Coronary artery (tissue), 2 donors: ENCODE measurements at places on chromosomes 7 and 10.

DNA sequence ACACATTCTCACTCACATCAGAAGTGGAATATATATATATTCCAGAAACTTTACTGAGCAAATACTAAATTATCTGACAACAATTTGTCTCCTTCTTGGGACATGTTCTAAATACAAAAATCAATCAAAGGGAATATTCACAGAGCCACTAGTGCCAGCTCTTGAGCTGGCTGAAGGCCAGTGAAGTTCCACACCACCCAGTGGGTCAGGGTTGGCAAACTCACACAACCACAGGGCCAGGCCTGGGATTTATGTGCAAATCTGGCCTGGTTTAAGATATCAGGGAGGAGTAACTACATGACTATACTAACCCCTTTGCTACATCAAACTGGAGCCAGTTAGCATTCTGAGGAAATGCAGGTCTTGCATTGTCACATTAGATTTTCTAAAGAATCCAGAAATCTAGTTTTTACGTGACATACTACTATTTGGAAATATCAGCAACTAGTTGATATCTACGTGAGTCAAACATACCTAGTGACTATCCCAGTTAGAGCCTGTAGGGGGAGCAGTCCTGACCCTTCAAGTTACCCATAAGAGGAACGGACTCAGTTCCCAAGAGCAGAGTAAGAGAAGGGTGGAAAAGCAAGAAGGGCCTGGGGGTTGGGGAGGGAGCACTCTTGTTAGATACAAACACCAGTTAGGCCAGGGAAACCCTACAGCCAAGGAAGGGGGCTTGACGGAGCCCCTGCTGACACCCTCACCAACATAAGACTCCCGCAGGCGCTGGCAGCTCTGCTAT, 600.4 kb downstream of the KCNMA1 start:
- DNase-seq, result no peak

DNA sequence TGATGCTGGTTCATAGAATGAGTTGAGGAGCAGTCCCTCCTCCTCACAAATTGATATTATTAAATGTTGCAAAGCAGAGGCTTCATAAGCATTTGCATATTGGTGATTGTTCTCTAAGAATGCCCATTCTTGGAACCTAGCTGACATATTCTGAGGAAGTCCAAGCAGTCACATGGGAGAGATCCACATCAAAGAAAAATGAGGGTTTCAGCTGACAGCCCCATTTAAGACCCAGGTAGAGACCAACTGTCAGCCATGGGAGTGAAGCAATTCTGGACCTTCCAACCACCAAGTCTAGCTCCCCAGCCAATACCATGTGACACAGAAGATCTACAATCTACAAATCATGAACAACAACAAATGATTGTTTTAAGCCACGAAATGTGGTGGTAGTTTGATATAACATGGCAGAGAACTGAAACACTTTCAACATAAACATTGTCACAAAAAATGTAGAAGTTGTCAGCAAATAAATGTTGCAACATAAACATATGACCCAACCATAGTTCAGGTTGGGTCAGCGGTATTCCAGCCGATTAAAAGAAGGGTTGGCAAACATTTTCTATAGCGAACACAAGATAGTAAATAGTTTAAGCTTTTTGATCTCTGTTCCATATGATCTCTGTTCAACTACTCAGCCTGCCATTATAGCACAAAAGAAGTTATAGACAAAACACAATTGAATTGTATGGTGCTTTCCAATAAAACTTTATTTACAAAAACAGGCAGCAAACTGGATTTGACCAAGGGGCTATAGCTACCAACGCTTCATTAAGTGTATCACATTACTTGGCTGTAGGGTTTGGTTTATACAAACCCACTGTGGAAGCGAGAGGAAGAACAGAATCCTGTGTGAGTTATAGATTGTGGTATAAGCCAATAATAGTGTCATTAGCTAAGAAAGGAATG, 41.4 kb upstream of the MPP7 start:
- DNase-seq, result no peak

GRCh38 chr7:410395-410910, 109.2 kb downstream of the PDGFA start:
- no peak for DNase-seq

DNA sequence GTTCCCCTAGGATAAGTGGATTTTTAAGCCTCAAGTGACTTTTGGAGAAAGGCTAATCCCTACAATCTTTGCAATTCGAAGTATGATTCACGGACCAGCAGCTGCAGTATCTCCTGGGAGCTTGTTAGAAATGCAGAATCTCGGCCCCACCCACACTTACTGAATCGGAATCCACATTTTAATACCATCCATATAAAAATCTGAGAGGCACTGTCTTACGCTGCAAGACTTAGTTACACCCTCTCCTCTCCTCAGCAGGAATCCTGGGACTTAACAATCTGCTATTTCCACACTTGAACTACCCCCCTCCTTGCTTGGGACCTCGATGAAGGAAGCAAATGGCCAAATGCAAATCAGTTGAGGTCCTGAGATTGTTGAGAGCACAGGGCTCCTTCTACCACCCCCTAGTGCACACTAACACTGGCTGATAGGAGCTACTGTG, 21.0 kb downstream of the ITPRIP start:
- no peak for DNase-seq

- DNase-seq, result no peak
Measured at GRCh38 chr10:105770524-105771212, 1129.6 kb downstream of the SORCS3 start.

- peak; percentile 66 for DNase-seq
Measured at GRCh38 chr10:69629519-69629896, 539 bp upstream of the FAM241B start.

DNA sequence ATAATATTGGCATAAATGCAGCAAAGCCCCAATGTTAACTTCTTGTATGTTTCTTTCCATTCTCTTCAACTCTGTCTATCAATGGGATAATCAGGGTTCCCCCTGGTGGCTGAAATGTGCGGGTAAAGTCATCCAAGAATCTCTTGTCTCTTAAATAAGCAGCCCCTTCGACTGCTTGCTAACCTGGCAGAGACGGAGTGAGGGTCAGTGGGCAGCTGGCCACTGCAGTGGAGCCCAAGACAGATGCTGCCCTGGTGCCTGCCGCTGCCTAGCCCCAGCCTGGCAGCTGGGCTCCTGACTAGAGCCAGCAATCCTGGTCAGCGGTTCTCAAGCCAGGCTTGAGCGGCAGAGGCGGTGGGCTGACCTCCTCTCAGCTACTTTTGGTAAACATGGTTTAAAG, 248.9 kb downstream of the COBL start:
- DNase-seq, result no peak

GRCh38 chr10:88880282-88881076, 434 bp downstream of the STAMBPL1 start:
- DNase-seq, result peak; percentile 86

GRCh38 chr7:132656846-132657776, 80.8 kb upstream of the PLXNA4 start:
- DNase-seq, result no peak

GRCh38 chr10:132805599-132805998, 19.7 kb upstream of the NKX6-2 start:
- DNase-seq, result no peak

- DNase-seq, result no peak
Measured at GRCh38 chr10:2700626-2701305, 366.6 kb upstream of the PFKP start.

- DNase-seq, result peak; percentile 89
Measured at GRCh38 chr10:103451091-103451813, 918 bp downstream of the CALHM2 start.

DNA sequence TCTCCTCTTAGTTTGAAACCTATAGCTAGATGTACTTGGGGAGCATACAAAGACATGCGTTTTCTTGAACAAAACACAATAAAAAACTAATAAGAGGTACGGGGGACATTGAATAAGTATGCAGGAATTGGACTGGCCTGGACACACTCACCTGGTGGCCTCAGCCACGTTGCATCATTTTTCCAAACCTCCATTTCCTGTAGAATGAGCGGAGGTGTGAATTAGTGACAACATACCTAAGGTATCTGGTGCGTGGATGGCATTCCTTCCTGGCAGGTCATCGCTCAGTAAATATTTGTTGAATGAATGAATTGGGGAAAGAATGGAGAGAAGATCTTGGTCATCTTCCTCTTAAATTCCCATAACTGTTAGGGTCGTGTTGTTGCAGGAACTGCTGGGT, 103.2 kb upstream of the CTBP2 start:
- DNase-seq, result no peak

DNA sequence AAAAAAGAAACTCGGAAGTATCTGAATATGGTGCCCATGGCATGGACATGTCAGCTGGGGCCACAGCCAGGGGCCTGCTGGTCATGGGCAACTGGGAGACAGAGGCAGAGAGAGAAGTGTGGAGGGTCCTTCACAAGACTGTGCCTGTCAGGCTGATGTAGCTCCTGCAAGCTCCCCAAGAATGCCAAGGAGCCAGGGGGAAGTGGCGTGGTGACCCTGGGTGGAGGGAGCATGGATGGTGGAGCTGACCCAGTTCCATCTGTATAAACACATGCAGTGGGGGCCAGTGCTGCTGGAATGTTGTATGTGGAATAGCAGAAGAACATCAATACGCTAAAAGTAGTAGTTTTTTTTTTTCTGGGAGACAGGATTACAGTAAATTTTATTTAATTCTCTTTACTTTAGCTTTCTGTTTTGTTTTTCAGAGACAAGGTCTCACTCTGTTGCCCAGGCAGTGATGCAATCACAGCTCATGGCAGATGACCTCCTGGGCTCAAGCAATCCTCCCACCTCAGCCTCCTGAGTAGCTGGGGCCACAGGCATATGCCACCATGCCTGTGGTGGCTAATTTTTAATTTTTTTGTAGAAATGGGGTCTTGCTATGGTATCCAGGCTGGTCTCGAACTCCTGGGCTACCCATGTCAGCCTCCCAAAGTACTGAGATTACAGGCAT, 10.5 kb upstream of the ZMIZ2 start:
- DNase-seq, result no peak

DNA sequence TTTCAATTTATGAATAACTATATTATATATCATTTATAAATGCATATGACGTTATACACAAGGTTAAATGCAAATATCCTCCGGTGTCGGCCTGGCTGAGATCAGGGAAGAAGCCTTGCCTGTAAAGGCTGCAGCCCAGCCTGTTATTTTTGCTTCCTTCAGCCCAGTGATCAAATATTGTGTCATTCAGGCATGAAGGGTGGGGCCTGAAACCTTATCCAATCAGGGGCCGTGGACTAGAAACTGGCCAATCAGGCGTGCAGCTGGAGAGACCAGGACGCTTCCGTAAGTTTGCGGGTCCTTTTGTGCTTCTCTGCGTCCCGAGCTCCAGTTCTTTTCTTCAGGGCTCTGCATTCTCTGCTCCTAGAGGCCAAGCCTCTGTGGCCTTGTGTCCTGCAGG, at the start of gene ZNF722:
Gene ZNF722 (plus strand): TSS at position 301 of the 400 bp plus-strand sequence. CDS start 113 bp downstream, outside the sequence.
- DNase-seq, result no peak

DNA sequence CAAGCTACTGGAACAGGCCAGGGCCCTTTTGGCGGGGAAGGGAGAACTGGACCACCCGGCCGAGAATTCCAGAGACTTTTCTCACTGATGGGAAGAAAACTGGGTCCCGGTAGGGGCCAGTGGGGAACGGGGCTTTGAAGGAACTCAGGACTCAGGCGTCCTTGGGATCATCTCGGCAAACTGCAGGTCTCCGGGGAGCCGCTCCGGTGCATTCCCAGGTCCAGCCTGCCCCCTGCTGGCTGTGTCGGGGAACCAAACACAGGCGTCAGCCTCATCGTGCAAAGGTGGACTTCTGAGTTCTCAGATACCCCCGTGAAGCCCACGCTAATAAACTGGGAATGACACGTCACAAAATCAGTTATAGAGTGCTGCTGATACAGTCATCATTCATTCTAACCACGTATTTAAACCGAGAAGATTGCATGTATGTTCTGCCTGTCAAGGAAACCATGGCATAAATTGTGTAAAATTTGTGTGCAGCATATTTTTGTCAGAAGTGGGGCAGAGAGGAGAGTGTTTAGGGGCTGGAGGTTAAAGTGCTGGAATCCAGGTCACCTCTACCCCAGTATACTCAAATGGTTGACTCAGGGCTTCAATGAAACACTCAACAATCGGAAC, 76.1 kb upstream of the CPXM2 start:
- DNase-seq, result no peak

- no peak for DNase-seq
Measured at GRCh38 chr7:144782883-144783282, 53.0 kb downstream of the TPK1 start.

GRCh38 chr7:23347033-23347681, 48.0 kb downstream of the MALSU1 start:
- DNase-seq, result no peak

DNA sequence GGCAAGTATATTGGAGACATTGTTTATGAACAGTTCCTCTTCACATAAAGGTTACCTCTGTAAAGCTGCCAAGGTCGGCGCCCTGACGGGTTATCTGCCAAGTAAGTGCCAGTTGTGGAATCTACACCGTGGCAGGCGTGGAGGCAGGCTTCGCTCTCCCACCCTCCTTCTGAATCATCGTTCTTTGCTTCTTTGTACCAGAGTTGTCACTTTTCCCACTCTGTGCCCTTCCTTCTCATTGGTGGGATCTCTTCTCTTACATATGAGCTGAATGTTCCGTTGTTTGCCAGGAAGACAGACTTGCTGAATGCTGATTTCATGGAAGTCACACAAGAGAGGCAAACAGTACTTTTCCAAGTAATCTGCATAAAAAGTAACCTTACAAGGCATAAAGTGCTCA, 40.6 kb upstream of the PTPRZ1 start:
- no peak for DNase-seq

DNA sequence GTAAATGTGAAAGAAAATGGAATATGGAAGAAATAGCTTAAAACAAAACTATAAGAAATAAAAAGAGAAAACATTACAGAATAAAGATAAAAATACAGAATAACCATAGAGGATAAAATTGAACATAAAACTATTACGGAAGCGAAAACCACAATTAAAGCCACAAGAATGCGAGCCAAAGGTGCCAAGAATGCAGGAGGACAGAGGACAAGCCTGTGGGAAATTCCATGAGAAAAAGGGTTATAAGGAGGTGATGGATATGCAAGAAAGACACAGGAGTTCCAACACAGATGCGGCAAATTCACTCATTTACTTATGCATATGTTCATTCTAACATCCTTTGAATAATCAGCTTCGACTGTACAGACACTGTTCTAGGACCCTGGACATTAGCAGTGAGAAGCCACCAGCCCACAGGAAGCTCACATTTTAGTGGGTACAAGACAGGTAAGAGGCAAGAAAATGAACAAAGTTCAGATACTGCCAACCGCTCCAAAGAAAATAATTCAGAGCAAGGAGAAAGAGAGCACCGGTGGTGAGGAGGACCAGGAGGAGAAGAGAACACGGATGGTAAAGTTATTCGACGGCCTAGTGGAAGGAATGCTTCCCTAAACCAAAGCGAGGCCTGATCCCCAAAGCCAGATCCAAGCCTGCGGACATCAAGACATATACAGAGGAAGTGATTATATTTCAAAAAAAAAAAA, 213.7 kb upstream of the MGMT start:
- no peak for DNase-seq

- no peak for DNase-seq
Measured at GRCh38 chr7:82126576-82126975, 317.0 kb downstream of the CACNA2D1 start.

DNA sequence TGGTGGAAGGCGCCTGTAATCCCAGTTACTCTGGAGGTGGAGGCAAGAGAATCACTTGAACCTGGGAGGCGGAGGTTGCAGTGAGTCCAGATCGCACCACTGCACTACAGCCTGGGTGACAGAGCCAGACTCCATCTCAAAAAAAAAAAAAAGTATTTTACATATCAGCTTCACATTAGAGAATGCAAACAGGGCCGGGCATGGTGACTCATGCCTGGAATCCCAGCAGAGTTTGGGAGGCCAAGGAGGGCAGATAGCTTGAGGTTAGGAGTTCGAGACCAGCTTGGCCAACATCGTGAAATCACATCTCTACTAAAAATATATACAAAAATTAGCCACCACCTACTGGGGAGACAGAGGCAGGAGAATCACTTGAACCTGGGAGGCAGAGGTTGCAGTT, 31.6 kb downstream of the USP54 start:
- DNase-seq, result no peak

GRCh38 chr7:127769137-127769536, 117.1 kb downstream of the SND1 start:
- no peak for DNase-seq
